AML-193 (cell line): ENCODE measurements at places on chromosomes 2 and 18.
A peak's percentile ranks its signal among the peaks of the same experiment; 100 is the strongest.

DNA sequence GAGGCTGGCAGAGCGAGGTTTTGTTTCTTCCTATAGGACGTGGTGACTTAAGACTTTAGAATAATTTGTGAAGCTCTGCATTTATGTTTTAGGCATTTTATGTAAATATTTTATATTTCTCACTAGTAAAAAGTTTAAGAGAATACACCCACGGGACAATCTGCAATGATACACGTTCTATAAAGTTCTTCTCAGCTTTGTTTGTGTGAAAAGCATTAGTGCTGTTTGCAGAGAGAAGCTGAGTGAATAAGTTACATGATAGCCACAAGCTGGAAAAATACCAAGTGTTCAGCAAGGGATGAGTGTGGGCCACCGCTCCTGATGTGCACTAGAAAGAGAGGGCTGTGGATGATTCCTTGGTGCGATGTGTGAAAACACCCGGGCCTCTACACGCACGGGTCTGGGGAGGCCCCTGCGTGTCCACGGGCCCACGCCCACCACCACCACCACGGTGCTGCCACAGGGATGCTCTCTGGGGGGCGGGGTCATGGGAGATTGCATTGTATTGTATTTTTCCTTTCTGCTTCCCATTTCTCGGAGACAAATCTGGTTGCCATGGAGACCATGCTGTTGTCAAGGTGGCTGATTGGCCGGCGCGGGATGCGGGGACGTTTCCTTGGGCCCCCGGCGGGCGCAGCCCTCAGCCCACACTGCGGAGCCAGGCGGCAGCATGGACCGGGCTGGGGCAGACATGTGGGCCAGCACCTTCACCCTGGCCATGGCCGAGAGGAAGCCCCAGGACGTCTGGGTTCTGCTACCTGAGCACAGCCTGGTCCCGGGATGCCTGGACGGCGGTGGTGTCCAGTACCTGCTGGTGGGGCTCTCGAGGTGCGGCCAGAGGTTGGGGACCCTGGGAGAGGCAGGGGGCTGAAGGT is at the start of gene RTP5:
Gene RTP5 (plus strand): TSS at position 643 of the 875 bp plus-strand sequence. CDS start 28 bp downstream, at position 671.
- DNase-seq: no peak

GRCh38 chr18:53686965-53687364 is 537.5 kb downstream of the MBD2 start:
- no peak for DNase-seq

- DNase-seq: no peak
Observed at GRCh38 chr2:36697424-36698066, 1.0 kb downstream of the VIT start.

DNA sequence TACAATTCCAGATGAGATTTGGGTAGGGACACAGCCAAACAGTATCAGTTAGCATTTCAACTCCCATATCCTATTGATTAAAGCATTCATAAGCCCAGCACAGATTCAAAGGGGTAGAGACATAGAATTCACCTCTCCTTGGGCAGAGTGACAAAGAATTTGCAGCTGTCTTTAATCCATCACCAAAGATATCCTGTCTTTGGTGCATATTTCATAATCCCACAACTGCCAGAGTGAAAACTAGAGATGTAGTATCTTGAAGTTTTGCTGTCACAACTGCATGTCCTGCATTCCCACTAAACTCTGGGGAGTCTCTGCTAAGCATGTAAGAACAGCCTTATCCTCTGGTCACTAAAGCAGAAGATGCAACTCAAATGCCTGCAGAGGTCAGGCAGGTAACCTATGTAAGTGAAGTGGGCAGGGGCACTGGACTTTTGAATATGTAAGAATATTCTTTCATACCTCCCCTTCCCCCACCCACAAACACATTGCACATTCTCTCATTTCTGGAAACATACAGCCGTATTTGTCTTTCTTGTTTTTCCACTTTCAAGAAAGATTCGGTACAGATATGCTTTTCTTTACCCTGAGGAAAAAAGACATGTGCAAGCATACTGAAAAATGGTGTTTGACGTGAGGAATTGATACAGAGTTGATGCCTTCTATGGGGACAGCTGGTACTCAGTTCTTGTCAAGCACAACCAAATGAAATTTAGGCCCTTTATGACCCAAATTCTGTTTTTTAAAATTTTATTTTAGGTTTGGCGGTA is 283.1 kb downstream of the SP3 start:
- DNase-seq: no peak

DNA sequence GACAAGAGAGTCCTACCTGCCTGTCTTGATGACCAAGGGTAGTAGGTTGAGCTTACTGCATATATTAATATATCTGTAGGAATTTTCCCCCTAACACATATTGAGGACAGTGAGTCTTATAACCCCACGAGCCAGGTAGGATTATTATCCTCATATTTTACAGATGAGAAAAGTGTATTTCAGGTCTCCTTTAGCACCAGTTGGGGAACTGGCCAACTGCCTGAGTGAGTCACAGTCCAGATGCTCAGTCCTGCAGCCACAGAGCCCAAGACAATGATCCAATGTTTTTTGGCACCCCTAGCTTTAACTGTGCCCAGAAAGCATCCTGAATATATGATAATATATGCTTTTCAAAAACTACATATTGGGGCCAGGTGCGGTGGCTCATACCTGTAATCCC is 30.8 kb upstream of the GLS start:
- no peak for DNase-seq

DNA sequence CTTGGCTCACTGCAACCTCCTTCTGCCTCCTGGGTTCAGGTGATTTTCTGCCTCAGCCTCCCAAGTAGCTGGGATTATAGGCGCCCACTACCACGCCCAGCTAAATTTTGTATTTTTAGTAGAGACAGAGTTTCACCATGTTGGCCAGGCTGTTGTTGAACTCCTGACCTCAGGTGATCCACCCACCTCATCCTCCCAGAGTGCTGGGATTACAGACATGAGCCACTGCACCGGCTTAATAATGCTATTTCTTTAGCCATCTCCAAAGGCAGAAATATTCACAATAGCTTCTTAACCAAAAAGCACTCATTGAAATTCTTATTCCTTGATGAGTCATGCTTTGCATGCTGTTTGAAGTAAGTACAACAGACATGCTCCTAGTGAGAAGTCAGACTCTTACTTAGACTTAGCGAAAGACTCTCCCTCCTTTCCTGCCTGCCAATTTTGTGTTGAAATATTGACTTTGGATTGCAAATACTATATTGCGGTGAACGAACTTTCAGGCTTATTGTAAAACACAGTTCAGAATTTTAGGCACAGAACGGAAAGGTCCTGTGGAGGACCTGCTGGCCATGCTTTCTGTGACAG is 4.4 kb downstream of the ACTR3 start:
- peak; percentile 97 for DNase-seq

- DNase-seq: peak; percentile 25
Observed at GRCh38 chr2:214810671-214811070, 1.2 kb upstream of the BARD1 start.

- DNase-seq: no peak
Observed at GRCh38 chr2:170245312-170245711, 67.4 kb downstream of the MYO3B start.

DNA sequence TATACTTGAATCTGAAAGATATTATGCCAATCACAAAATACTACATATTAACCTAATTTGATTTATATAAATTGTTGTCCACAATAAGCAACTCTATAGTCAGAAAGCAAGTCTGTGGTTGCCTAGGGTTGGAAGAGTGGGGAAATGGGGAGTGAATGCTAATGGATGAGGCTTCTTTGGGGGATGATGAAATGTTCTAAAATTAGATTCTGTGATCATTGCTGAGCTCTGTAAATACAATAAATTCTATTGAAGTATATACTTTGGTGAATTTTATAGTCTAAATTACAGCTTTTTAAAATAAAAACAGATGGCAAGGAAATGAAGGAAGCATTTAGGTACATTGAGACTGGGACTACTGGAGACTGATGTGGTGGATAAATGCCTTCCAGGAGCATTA is 275.5 kb downstream of the MBD2 start:
- DNase-seq: no peak

DNA sequence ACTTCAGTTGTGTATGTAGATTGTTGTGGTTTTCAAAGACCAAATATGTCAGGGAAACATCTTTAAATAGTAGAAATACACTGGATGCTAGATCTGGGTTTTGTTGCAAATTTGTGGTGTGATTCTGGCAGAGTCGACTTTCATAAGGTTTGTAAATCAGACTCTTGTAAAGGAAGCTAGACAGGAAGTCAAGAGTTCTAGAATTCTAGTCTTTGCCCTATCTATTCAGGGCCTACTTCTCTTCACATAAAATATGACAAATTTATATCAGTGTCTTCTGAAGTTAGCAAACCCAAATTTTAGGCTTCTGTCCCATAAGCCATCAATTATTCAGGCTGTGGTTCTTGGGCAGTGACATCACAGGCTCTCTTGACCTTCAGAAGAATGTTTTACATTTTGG is 1579.2 kb upstream of the PIK3C3 start:
- DNase-seq: no peak
